ENCODE measurements at places on chromosomes 2 and 18.

DNA sequence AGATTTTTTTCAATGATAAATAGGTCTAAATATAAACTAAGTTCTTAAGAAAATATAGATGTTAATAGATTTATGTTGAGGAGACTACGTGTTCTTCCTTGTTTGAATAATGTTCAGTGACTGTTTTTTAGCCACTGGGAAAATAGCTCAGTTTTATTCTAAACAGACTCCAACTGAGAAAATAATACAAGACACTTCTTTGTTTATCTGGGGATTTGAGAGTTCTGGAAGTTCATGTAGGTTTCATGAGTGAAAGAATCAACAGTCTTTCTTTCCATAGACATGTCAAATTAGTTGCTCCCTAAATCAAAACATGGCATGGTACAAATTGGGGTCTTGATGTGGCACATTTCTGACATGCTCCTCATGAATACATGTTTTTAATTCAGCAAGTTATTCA, 177.7 kb downstream of the MREG start:
- no peak for DNase-seq

- peak; percentile 94 for DNase-seq
Measured at GRCh38 chr18:57434536-57435494, at the start of gene ONECUT2. TSS of gene ONECUT2 (plus strand) at chr18:57435374. CDS start at chr18:57435717, 343 bp downstream.

DNA sequence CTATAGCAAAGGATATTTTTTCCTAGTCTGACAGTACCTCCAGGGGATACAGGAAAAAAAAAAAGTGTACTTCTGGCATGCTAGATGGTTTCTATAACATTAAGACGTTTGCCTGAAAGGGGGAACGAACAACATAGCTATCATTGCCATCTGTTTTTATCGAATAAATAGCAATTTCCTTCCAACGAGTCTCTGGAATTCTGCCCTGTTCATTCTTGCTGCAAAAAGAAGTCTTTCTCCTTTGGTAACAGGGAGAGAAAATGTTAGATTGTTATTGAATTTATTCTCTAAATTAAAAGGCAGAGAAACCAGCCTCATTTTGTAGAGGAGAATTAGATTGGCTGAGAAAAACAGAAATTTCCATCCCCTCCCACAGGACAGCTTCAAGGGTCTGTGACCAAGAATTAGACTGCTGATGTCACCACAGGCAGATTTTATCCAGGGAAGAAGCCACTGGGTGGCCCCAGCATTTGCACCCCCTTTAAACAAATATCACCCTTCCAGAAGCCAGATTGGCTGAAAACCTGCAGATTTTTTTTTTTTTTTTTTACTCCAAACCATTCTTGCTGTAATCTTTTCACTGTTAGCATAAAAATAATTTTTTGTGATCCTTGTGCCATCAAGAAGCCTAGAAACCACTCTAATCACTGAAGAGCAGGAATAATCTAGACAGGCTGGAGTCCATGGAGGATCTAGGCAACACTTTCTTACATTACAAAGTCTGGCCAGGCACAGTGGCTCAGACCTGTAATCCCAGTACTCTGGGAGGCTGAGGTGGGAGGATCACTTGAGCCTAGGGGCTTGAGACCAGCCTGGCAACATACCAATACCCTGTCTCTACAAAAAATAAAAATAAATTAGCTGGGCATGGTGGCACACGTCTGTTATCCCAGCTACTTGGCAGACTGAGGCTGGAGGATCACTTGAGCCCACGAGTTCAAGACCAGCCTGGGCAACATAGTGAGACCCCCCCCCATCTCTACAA, 12.0 kb downstream of the WDFY1 start:
- no peak for DNase-seq

- no peak for DNase-seq
Measured at GRCh38 chr2:85907671-85908157, 18.9 kb upstream of the ST3GAL5 start.

DNA sequence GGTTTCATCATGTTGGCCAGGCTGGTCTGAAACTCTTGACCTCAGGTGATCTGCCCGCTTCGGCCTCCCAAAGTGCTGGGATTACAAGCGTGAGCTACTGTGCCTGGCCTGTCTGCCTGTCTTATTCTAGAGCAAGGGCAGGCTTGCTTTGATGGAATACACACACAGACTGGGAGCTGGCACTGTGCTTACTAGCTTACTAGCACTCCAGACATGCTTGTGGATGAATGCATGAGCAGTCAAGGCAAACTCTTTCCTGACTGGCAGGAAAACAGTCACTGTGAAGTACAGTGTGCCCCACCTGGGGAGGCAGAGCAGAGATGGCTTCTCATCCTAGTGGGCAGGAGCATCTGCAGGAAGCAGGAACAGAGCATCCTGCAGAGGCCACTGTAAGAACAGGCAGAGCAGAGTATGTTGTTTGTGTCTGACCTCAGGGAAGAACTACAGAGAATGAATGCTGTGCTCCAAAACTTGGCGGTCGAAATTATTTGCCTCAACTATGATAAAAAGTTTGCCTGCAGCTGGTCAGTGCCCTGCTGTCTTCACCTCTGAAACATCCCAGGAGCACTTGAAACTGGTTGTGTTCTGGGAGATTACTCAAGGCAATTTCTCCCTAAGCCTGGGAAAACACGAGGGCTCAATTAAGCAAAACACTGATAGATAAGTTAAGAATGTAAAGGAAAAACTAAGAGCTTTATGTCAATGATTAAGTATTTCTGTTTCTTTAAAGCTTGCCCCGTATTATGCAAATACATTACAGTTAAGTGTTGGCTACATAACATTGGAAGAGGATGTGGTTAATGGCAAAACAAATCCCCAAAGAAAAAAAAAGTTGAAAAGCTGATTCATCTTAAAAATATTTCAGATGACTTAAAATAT, 102.4 kb downstream of the VAPA start:
- no peak for DNase-seq

DNA sequence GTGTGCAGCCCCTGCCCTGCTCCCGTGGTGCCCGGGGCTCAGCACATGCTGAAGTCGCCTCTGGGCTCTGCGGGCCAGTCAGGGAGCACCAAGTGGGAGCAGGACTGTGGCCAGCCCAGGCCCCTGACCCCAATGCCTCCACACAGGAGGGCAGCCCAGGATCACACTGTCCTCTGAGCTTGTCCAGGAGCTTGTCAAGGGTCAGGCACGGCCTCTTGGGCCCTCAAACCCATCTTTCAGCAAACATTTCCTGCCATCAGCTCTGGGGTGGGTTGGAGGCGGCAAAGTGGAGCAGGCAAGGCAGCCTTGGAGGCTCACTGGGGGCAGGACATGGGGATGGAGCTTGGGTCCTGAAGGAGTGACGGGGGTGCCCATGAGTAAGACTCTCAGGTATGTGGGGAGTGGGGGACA, 10.3 kb downstream of the SNED1 start:
- DNase-seq, result no peak

DNA sequence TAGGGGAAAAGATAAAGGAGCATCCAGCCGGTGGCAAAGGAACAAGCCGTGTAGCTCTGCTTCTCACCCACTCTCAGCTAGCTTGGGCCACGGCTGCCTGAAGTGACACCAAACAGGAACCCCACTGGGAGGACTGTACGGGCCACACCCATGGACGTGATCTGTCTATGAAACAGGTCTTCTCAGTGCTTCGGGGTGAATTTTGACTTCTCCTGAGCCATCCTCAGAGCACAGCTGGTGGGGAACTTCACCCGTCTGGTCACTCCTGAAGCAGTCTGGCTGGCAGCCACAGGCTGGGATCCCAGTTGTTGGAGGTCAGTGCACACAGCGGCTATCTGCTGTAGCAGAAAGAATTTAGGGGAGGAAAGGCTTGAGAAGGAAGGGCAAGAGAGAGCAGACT, 223.8 kb downstream of the FAM210A start:
- DNase-seq, result no peak

DNA sequence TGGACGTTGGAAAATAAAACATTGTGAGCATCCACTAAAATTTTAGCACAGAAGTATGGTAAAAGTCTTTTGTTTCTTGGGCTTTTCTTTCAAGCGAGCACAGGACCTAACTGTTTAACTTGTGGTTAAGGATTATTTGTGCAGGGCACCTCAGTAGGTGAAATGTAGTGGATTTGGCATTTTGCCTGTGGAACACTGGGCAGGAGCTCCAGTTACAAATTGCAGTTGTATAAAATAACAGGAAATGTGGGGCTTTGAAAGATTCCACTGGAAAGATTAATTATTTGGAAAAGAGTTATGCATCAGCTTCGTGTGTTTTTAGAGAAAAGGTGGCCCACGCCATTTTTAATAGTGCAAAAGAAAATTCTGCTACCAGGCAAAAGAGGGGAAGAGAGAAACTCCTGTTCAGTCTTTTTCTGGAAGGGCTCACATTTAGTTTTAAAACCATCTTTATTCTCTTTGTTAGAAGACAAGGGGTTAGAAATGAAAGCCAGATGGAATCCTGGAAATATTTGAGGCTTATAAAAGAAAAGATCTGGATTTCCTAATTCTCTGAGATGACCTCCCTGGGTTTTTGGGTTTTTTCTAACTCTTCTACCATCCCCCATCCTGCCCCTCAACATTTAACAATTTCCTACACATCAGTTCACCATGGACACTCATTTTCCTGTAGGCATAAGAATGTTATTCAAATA, 144.3 kb upstream of the SERTAD2 start:
- peak; percentile 24 for DNase-seq

DNA sequence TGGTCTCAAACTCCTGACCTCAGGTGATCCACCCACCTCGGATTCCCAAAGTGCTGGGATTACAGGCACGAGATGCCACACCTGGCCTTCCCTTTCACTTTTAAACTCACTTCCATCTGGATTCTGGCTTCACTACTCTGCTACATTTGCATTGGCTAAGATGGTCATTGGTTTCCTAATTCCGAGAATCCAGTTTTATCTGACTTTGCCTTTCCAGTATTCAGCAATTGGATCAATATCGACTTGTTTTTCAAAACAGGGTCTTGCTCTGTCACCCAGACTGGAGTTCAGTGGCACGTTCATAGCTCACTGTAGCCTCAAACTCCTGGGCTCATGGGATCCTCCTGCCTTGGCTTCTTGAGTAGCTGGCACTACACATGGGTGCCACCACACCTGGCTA, 4.7 kb upstream of the CD302 start:
- no peak for DNase-seq

Measured in NCI-H774 (cell line).